ENCODE measurements at places on chromosomes 5 and 9.

- no peak for DNase-seq
Observed at GRCh38 chr9:33161011-33161588, 6.0 kb downstream of the B4GALT1 start.

DNA sequence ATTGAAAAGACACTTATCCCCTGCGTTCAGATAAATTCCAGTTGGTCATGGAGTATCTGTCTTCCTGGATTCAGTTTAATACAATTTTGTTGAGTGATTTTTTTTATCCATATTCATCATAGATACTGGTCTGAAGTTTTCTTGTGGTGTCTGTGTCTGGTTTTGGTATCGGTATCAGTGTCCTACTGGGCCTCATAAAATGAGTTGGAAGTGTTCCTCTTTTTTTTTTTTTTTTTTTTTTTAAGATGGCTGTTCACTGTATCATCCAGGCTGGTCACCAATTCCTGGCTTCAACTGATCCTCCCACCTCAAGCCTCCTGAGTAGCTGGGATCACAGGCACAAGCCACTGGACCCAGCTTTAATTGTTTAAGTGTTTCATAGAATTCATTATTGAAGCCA, 2.9 kb upstream of the CAMSAP1 start:
- DNase-seq: no peak

DNA sequence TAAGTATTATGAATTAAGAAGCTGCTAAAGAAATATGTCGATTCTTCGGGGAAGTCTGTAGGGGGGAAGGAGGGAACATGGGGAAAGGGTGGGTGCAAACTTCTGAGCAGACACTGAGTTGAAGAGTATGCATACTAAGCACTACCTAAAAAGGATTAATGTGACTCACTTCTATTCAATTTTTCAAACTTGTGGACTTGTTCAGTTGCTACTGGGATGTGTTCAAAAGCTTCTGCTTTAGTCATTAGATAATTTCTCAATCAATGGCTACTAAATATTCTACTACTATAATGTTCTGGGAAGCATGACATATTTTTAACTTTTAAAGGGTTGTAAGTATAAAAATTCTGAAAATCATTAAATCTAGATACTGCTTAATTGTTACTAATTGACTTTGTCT, 109.7 kb upstream of the FER start:
- DNase-seq: no peak

DNA sequence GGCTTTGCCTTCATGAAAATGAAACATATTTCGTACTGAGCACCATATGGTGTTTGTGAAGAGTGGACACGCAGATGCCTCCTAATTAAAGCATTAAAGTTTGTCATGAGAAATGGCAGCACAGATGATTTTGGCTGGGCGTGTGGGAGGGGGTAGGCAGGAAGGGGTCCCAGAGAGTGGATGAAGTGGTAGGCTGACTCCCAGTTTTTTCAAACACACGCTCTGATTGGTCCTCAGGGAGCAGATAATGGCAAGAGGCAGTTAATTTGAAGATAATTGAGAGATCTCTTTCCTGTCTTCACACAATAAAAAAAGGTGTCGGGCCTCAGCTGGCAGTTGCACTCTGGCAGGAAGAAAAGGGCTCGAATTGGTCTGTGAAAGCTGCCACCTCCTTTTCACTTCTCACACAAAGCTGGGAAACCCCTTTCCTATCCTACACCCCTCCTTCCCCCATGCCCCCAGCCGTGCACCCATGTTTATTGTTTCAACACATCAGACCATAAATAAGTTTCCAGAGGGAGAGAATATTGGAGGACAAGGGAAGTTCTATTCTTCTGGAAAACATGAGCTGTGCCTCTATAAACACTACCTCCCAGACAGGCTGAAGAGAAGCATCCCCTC, 429.6 kb downstream of the ARHGEF28 start:
- DNase-seq: no peak

GRCh38 chr9:137314561-137315560, 12.8 kb upstream of the NRARP start:
- no peak for DNase-seq

GRCh38 chr5:55205001-55205400, 22.1 kb downstream of the MCIDAS start:
- no peak for DNase-seq

GRCh38 chr9:89850631-89851325, 246.0 kb downstream of the GADD45G start:
- no peak for DNase-seq

GRCh38 chr5:173664154-173664526, 47.7 kb upstream of the BOD1 start:
- DNase-seq: no peak

GRCh38 chr9:27337833-27338526, 41.0 kb upstream of the EQTN start:
- DNase-seq: no peak

- no peak for DNase-seq
Observed at GRCh38 chr9:6305954-6306563, 22.1 kb upstream of the TPD52L3 start.

DNA sequence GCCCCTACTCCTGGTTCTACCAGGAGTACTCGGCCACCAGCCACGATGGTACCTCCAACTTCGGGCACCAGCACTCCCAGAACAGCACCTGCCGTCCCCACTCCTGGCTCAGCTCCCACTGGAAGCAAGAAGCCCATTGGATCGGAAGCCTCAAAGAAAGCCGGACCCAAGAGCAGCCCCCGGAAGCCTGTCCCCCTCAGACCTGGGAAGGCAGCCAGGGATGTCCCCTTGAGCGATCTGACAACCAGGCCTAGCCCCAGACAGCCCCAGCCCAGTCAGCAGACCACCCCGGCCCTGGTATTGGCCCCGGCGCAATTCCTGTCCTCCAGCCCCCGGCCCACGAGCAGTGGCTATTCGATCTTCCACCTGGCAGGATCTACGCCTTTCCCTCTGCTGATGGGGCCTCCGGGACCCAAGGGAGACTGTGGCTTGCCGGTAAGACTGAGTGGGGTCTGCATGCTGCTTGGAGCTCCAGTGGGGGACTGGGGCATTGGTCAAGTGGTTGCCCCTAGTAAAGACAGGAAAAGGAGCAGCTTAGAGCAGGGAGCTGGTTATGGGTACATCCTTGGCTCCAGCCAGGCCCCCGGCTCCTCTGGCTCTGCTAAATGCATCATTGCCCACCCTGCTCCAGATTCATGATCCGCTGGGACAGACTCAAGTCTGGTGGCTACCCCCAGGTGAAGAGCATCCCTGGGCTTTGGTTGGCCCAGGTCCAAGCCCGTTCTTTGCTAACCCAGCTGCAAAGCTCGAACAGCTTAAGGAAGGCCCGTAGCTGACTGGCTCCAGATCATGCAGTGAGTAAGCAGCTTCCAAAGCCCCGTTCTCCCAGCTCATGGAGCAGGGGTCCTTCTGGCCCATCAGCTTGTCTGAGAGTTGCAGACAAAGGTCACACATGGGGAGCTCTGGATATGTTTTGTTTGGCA, 14.0 kb downstream of the COL27A1 start:
- DNase-seq: no peak

DNA sequence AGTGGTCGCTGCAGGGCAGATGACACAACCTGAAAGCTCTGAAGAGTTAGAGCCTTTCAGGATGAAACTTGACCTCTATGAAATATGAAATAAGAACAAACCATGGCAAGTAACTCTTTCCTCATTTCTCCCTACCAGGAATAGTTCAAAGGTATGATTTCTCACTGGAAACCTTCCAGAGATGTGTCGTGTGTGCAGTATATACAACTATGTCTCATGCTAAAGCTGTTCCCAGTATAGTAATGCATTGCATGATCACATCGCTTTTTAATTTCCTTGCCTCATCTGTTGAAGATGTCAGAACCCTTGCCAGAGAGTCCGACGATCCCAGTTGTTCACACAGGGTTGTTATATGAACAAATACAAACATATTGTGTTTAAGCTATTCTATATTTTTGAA, 45.8 kb upstream of the RGMB start:
- no peak for DNase-seq

DNA sequence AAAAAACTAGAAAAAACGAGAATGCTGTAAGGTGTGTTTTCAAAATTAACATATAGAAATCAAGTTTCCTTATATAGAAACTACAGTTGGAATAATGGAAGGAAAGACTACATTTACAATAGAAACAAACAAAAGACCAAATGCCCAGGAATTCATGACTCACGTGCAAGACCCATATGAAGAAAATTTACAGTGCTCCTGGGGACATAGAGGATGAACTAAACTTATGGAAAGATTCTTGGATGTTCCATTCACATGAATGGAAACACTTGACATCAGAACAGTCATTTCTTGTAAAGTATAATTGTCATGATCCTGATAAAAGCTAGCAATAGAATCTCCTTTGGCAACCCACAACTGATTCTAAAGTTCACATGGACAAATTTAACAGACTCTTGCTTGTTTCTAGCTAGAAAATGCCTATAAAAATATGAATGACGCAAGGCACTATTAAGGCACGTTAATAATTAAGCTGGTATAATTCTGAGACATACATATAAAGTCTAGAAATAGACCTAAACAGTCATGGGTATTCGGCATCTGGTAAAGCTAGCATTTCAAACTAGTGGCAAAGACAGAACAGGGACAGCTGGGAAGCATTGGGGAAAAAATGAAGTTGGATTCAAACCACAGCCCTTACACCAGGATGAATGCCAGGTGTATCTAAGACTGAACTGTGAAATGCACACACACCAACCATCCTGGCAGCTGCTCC, 5.1 kb upstream of the ZFP62 start:
- DNase-seq: no peak

DNA sequence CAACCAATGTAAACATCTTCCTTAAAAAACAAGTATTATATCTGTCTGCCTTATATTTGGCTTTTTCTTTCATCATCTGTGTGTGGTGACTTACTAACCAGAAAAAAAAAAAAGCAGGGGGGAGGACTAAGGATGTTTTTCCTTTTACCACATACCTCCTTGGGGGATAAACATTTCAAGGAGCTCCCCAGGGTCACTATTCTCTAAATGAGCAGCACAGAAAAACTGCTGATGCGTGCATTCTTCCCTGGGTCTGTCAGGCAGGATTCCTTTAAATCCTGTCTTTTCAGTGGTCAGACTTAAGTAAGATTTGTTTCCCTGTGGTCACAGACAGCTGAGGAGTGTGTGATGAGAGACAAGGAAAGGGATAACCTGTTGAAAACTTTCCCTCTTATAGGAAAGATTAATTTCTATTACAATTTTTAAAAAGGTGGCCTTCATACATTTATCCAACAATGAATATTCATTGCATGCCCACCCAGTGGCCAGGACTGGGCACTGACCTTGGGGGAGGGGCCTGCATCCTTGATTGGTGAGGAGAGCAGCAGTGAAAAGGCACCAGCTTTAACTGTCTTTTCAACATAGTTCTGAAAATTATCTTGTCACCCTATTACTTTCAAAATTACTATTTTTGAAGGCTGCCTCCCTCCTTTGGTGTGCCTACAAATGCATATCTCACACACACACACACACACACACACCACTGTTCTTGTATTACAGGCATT, 123.1 kb downstream of the TLE4 start:
- DNase-seq: no peak

DNA sequence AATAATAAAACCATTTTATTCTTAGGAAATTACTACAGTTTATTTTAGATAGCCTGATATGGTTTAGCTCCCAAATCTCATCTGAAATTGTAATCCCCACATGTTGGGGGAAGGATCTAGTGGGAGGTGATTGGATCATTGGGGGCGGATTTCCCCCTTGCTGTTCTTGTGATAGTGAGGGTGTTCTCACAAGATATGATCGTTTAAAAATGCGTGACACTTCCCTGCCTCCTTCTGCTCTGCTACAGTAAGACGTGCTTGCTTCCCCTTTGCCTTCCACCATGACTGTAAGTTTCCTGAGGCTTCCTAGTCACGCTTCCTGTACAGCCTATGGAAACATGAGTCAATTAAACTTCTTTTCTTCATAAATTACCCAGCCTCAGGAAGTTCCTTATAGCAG, 122.4 kb upstream of the FGF10 start:
- DNase-seq: no peak

DNA sequence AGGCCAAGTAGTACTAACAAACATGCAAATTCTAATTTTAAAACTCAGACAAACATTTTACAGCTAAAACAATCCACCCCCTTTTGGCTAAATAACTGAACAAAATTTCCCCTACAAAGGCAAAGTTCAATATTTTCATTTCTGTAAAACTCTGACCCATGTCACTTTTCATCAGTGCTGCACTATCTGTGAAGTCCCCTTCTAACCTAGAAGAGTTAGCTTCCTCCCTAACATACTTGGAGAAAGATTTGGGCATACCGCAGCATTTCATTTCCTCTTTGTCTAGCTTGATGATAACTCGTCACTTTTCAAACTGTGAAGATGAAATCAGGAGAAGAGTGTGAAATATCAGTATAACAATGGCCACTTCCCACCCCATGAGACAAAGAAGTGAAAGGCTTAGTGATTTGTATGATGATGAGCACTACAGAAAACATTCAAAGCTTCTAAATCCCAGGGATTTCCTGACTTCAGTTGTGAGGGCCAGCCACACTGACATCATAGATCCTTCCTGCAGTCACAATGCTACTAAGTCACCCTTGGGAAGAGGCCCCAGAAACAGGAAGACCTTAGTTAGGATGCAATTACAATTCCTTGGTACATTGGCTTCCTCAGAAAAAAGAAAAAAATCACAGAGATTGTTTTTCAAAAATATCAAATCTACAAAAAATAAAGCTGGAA, at the start of gene FAM81B:
Gene FAM81B, plus strand, starts transcription at position 555 of the 681 bp plus-strand sequence. Its CDS starts 24 bp downstream, at position 579.
- DNase-seq: no peak

DNA sequence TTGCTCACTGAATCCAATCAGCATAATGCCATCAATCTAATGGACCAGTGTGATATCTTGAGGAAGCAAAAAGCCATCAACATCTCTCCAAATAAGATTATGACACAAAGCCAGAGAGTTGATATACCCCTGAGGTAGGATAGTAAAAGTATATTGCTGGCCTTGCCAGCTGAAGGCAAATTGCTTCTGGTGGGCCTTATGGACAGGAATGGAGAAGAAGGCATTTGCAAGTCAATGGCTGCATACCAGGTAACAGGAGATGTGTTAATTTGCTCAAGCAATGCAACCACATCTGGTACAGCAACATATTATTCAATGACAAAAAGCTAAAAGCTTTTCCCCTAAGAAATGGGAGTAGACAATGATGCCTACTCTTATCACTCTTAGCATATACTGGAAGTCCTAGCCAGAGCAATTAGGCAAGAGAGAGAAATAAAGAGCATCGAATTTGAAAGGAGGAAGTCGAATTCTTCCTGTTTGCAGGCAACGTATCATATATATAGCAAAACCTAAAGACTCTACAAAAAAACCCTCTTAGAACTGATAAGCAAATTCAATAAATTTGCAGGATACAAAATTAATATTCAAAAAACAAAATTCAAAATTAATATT, 216.1 kb upstream of the RASA1 start:
- DNase-seq: no peak

DNA sequence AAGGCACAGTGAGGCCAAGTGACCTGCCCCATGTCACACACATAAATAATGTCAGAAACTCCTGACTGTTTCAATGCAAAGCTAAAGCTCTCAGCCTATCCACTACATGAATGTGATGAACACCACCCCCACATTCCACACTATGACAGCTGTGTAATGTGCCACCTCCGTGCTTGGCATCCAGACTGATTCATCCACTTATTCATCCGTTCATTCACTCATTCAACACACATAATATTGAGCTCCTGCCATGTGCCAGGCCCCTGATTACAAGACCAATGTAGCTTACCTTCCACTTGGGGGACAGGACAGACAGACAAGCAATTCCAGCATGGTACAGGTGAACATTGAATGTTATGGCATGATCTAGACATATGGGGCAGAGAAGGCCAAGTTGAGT, 46.2 kb upstream of the FABP6 start:
- no peak for DNase-seq
